RPMI7951 (cell line): ENCODE measurements at places on chromosomes 5 and 9. TPM values are rescaled to one million over a fixed set of nuclear protein-coding genes. Genes with fewer than 3 reads are reported as not detected.

TRPM6 gene
- under 0.01 TPM in 1 of 2 replicates, not detected in the other for total RNA-seq

ARSI gene
- total RNA-seq: 0.10 TPM in 1 of 2 replicates, not detected in the other

CAVIN4 gene
- total RNA-seq: 0.48 and 0.59 TPM in 2 replicates

RALGPS1 gene
- total RNA-seq: 1.6 and 4.0 TPM in 2 replicates

NELFB gene
- 34.2 and 46.8 TPM in 2 replicates for total RNA-seq

FIBCD1 gene
- total RNA-seq: 15.6 and 16.9 TPM in 2 replicates

GRCh38 chr5:146910239-146910638, 31.7 kb upstream of the PPP2R2B start:
- no peak for DNase-seq

- no peak for DNase-seq
Observed at GRCh38 chr5:131206772-131207171, 36.0 kb downstream of the LYRM7 start.

DNA sequence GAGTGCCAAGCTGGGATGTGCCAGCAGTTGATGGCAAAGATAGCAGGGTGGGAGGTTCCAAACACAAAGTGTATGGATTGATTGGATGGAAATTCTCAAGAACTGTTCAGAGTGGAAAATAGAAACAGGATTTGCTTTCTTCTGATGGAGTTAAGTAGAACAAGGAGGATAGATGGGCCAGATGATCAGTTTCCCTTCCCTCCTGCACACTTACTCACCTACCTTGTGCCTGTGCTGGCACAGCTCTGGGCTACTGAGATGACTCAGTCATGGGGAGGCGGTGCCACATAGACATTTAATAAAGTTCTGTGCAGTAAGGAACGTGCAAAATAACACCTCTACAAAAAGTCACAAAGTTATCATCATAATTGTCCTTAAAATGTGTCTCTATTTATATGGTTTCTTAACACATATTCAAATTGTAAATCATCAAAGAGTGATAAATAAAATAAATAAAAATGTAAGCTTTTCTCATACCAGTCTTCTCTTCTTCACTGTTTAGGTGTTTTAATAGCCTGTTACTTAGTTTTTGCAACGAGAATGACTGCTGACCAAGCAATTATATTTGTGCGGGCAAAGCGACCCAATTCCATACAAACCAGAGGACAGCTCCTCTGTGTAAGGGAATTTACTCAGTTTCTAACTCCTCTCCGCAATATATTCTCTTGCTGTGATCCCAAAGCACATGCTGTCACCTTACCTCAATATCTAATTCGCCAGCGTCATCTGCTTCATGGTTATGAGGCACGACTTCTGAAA, 12.7 kb downstream of the PTPDC1 start:
- DNase-seq: peak; percentile 53

DNA sequence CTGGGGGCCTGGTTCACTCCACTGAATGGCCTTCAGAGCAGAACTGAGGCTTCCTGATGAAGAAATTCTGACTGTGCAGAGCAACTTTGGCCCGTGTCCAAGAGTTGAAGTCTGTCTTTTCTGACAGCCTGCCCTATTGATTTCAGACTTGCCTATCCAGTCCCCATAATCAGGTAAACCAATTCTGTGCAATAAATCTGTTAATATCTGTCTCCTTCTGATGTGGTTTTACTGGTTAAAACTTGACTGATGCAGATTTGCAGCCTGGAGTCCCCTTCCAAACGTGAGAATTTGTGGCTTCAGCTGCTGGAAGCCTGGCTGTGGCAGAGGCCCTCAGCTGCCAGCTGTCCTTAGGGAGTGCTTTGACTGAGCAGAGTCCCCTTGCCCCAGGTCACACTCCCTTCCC, 283.9 kb upstream of the ANKRD55 start:
- peak; percentile 8 for DNase-seq

DNA sequence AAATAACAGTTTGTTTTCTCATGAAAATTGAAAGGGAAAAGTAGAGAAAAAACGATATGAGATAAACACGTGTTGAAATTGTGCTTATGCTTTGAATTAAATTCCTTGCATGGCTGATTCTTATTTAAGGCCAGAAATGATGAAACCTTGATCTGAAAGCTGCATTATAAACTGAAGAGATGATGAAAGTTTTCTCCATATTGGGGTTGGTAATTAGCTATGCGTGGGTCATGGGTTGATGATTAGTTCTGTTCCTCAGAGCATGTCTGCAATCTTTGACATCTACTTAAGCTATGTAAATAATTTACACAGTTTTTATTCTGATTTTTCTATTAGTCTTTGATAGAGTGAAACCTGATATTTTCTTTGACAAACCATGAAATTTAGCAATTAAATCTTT, 264.1 kb downstream of the CD180 start:
- DNase-seq: no peak

DNA sequence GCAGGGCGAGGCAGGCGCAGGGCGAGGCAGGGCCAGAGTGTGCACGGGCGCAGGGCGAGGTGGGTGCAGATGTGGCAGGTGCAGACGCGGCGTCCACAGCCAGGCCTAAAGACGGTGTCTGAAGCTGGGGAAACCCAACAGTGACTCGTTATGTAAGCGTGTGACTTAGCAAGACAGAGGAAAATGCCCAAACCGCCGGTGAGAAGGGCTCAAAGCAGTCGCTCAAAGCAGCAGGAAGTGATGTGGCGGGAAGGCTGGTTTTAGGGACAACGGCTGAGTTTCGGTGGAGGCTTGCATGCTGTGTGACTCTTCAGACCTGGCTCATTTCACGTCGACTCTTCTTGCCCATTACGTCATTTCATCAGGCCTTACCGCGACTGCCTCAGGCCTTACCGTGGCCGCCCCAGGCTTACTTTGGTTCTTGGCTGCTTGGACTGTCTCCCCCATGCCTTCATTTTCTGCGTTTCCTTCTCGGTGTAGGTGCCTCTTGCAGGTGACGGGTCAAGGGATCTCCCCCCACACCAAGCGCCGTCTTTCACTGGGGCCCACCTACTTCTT, 50.5 kb upstream of the EXOC3 start:
- peak; percentile 75 for DNase-seq

- no peak for DNase-seq
Observed at GRCh38 chr5:40790947-40791593, 7.1 kb downstream of the PRKAA1 start.

DNA sequence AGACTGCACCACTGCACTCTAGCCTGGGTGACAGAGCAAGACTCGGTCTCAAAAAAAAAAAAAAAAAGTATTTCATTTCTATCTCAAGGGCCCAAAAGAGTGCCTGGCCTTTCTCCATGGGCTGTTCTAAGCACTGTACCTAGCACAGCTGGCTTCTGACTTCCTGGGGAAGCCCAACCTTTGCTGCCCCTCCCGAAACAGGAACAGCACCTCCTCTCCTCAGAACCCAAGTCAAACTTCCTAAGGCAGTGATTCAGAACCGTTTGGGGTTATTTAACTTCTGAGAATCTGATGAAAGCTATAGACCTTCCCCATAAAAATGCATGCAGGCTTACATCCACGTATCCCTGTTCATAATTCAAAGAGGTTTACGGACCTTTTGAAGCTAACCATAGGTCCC, 57.8 kb downstream of the NRG2 start:
- DNase-seq: no peak

DNA sequence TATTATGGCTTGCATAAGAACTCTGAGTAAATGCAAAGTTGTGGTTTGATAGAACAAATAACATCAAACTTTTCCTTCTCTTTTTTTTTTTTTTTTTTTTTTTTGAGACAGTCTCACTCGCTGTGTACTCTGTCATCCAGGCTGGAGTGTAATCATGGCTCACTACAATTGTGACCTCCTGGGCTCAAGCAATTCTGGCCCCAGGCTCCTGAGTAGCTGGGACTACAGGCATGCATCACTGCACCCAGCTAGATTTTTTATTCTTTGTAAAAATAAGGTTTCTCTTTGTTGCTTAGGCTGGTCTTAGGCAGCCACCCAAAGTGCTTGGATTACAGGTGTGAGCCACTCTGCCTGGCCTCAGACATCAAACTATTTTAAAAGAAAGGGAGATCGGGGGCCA, 19.0 kb upstream of the PTGER4 start:
- no peak for DNase-seq

- no peak for DNase-seq
Observed at GRCh38 chr9:76001459-76001858, 111.0 kb downstream of the PCSK5 start.

GRCh38 chr9:8514760-8515159, 715.2 kb upstream of the DMAC1 start:
- no peak for DNase-seq

GRCh38 chr5:73909474-73909873, 283.5 kb downstream of the ARHGEF28 start:
- DNase-seq: no peak
